ENCODE measurements at places on chromosomes 2 and 18.

DNA sequence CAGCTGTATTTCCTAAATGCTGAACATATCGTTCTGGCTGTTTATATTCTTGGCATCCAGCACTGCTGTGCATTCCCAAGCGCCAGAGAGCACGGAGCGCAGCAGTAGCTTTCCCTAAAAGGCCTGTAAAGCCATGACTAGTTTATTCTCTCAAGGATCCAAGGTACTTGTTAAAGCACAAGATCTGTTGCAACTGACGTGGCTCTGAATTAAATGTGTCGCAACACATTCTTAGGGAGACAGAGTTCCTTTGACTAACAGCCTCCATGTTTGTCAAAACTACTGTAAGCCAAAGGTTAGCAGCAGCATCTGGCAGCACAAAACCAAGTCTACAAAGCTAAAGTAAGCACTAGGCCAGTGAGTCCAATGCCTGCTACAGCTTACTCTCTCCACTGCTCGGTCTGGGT is 188.6 kb upstream of the FN1 start:
- DNase-seq: no peak

GRCh38 chr2:62319070-62319469 is 123.2 kb downstream of the B3GNT2 start:
- DNase-seq: no peak

DNA sequence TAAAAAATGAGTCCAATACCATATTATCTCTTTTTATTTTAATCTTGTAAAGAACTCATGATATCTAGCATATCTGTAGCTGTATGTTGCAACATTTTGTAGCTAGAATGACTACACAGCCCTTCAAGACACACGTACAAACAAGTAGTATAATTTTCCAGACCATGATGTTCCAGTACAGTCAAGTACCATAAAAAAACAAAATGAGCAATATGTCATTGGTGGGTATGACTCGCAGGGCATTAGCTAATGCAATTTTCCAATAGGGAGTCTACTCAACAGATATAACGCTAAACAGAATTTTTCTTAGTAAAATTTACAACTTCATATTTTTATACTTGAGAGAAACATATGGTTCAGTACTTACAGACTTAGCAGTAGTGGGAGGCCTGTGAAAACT is 53.6 kb upstream of the UGP2 start:
- DNase-seq: no peak

DNA sequence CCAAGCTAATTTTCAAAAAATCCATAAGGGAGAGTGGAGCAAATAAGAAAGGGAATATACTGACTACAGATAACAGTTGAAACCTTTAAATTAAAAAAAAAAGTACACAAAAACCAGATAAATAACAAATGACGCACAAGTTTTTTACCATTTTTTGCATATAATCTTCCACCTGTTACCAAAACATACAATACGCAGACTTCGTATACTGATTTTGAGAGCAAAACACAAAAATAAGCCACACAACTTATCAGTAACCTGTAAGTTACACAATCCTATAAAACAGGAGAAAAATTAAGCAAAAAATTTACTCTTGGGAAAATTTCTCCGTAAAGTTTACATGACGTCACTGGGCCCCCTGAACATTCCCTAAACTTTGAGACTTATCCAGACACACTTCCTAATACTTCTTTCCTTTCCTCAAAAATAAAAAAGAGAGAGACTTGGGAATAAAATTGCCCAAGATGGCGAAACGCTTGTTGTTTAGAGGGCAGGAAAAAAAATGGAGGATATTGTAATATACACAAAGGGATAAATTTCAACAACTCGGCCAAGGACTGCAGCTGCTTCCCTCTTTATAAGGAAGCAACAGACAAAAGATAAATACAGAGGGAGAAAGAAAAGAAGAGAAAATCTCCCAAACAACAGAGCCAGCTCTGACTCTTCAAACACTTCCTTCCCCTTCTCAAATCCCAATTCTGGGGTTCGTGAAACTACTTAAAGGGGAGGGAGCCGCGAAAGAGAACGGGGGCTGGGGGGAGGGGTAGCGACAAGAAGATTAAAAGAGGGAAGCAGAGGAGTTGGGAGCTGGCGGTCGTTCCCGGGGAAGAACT is 1.6 kb downstream of the BAZ2B start:
- DNase-seq: no peak

DNA sequence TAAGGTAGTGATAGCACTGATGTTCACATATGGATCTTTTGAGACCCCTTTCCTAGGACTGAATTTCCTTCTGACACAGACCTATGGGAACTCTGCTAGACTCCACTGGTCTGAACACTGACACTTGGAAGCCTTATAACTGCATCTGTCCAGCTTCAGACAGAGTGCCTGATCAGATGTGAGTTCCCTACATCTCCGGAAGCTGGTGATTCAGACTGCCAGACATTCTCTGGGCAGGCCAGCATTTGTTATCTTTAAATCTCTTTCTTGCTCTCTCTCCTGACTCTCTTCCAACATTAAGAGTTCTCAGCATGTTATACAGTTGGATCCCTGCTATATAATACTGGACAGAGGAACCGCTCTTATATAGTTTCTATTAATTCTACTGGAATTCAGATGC is 408.5 kb downstream of the ZEB2 start:
- DNase-seq: no peak

- no peak for DNase-seq
Measured at GRCh38 chr2:238563551-238563950, 136.8 kb downstream of the ASB1 start.

DNA sequence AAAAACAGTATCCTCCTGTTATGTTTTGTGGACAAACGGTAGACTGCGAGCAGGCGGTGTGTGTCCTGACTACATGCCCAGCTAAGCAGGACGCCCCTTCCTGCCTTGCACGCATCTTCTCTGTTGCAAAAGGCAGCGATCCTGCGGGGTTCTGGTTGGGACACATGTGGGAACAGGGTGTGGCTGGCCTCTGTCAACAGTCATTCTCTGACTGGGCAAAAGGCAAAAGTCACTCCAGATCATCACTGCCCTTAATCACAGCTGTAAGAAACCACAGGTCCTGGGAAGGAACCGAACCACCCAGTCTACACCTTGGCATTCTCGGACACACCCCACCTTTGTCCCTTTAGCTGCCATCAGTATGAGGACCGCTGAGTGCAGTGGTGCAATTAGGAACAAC is 44.3 kb upstream of the TMEM87B start:
- DNase-seq: no peak

DNA sequence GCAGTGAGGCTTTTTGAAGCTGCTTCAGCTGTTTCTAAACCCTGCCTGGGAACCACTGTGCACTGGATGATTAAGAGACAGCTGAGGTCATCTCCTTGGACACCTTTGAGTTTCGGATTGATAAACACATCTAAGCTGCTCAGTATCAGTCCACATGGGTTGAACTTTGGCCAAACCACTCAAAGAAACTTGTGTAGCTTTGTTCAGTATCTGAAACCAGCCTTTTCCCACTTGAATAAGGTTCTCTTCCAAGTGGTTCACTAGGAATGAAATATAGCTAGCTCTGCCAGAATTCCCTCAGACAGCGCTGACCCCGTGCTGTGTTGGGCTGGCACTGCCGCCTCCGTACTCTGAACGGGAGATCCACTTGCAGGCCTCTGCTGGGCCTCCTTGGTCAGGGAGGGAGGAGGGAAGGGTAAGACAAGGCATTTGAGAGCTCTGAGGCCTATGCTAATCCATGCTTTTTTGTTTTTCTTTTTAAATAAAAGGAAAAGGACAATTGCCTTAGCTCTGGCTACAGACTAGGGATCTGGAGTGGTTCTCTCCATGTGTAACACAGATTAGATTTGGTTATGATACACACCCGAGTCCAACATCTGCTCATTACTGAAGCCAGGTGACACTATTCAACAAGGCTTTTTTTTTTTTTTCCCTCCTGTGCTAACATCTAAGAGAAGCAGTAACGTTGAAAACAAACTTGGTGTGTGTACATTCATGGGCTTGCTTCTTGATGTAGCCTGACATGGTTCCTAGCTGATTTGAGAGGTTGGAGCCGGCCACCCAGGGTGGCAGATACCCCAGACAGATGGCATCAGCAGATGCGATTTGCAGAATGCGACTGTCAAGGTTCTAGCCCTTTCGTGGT is 67.7 kb downstream of the NCK2 start:
- DNase-seq: no peak

GRCh38 chr2:160695402-160696086 is 201.9 kb upstream of the RBMS1 start:
- no peak for DNase-seq

GRCh38 chr18:45844938-45845337 is 19.5 kb downstream of the SIGLEC15 start:
- DNase-seq: no peak

DNA sequence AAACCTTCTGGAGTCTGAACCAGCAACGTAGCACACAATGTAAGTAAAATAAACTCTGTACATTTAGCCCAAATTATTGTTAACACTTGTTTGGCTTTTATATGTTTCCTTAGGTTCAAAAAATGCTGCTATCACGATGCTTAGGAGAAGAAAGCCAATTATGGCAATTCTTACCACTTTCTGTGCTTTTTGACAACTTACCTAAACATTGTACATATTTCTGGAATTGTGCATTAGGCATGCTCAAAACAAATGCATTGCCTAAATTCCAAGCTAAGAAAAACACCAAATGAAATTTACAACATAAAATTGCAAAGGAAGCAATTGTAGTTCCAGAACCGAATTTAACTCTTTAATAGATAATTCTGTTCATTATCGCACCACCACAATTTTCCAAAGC is 585.6 kb upstream of the DSEL start:
- DNase-seq: no peak

GRCh38 chr2:118124288-118124891 is 36.1 kb downstream of the INSIG2 start:
- DNase-seq: no peak

GRCh38 chr2:221434142-221434541 is 138.0 kb downstream of the EPHA4 start:
- DNase-seq: no peak

DNA sequence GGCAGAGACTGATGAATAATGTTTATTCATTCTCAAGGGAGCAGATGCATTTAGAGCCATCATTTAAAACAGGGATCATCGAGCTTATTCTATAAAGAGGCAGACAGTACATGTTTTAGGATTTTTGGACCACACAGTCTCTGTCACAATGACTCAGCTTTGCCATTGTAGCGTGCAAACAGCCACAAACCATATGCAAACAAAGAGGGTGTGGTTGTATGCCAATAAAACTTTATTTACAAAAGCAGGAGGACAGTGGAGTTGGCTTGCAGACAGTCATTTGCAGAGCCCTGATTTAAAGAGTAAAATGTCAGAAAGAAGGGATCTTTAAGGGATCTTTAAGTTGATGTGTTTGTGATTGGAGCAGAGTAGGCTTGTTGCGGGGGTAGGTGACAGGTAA is 51.5 kb downstream of the SMIM21 start:
- DNase-seq: no peak

GRCh38 chr18:26943906-26944305 is 78.4 kb upstream of the AQP4 start:
- no peak for DNase-seq

DNA sequence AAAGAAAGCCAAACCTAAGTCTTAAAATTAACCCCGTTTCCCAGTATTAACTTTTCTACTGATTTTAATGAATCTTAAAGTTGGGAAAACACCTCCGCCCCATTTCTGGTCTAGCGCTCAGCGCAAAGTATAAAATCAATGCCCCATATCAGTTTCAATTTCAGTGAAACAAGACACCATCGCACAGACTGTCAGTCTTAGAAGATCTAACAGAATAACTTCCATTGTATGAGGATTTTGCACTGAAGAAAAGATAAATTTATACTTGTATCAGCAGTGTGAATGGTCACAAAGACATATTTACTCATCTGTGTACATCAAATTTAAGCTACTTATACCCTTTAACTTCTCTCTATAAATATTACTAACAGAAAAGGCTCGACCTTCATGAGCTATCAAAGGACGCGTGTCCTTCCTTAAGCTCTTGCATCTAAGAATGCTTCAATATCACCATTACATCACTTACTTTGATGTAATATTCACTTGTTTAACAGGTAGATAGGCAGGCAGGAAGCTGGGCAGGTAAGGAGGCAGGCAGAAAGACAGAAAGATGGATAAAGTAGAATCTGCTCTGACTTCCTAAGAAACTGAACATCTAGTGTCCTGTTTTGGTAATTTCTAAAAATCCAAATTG is 183.0 kb downstream of the TCF4 start:
- DNase-seq: no peak

- no peak for DNase-seq
Measured at GRCh38 chr2:216538538-216538937, 39.9 kb downstream of the RPL37A start.

DNA sequence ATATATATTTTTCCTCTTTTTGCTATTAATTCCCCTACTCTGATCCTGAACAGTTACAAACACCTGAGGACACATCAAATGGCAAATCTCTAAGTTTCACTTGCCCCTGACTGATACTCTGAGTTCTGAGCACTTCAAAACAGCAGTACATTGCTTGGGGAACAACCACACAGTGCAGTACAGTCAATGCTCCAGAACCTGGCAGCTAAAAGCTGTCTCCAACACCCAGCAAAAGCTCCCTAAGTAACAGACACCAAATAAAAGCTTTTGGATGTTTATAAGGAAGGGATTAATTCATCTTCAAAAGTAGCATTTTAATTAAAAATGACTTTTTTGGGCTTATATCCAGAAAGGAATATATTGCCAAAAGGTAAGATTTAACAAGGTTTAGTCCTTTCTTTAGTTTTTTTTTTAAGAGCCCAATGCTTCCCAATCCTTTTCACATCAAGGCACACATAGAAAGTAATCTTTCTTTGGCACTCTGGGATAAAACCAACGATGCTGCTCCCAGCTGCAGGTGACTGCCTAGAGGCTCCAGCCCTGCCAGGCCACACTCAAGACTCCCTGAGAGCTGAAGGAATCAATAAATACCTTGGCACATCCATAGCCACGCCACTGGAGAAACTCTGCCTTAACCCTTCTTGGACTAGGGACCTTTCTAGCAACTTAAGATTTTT is 164.9 kb upstream of the ZFP36L2 start:
- DNase-seq: no peak

DNA sequence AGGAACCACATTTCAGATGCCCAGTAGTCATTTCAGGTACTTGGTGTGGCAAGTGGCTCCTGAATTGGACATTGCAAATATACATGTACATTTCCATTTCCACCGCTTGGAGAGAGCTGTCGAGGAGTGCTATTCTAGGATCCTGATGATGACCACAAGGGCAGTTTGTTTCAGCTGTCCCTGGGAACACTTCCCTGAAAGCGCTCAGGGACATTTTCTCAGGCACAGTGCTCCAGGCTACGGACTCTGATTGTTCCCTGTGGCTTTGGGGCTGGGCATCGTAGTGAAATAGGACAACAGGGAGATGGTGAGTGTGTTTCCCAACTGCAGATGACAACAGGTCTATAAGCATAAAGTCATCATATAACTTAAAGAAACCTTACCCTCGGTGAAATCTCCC is 3.1 kb downstream of the DBI start:
- no peak for DNase-seq

Data from naive thymus-derived CD4-positive, alpha-beta T cell (primary cell).